ENCODE measurements at places on chromosomes 4 and X. TPM values are rescaled to one million over a fixed set of nuclear protein-coding genes. Genes with fewer than 3 reads are reported as not detected.

GRCh38 chrX:53247928-53248327 lies 22.9 kb upstream of the KDM5C start:
- H3K27ac ChIP-seq = no peak overlapping the region
- H3K4me3 ChIP-seq = no peak overlapping the region
- no peak for DNase-seq

DNA sequence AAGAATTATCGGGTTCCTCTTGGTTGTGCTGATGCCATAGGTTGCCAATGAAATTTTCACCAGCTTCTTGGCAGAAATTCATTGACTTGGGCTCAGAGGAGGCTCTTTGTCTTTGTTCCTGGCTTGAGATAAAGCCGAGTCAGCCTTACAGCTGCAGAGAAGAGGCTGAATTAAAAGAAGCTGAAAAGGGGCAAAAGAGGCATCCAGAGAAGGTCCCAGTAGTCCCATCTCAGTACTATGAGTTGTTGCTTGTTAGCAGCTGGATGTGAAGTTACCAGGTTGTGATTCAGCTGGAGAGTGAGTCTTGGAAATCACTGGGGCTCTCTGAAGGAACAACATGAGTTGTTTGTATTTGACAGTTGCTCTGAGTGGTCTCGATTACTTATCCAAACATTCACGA lies 59.7 kb downstream of the SMAD1 start:
- no peaks in the 10 kb centered on the region for H3K36me3 ChIP-seq
- no peak overlapping the region for H3K27ac ChIP-seq
- no peaks in the 10 kb centered on the region for H3K27me3 ChIP-seq

- no peak within 1 kb of the TSS for H3K4me3 ChIP-seq
- DNase-seq = peak; percentile 92
- 0 out of 2 replicates have a peak, but pooled peaks cover 3% of the 10 kb centered on the region for H3K4me1 ChIP-seq
- no peak within 1 kb of the TSS for H3K27ac ChIP-seq
Observed at GRCh38 chr4:151276787-151277562, at the start of gene PRSS48. Gene PRSS48, plus strand, starts transcription at chr4:151277161. Its CDS starts 12 bp downstream, at chr4:151277173.

TRMT2B gene
- 18.6 TPM for total RNA-seq

ZAR1 gene
- total RNA-seq = 1.6 TPM

PHEX gene
- total RNA-seq = not detected

CXCL1 gene
- 1.9 TPM for total RNA-seq

SLC10A4 gene
- total RNA-seq = 2.3 TPM

Measured in GM23338 (cell line).